Fibroblast of the aortic adventitia (primary cell): ENCODE measurements at places on chromosomes 6 and 20. TPM values are rescaled to one million over a fixed set of nuclear protein-coding genes. Genes with fewer than 3 reads are reported as not detected.

- no peak for DNase-seq
These were observed 86.9 kb downstream of the RAMACL start for GRCh38 chr6:166499350-166500163.

- no peak for DNase-seq
These were observed 35.9 kb downstream of the ANKRD60 start for GRCh38 chr20:58192567-58192966.

DNA sequence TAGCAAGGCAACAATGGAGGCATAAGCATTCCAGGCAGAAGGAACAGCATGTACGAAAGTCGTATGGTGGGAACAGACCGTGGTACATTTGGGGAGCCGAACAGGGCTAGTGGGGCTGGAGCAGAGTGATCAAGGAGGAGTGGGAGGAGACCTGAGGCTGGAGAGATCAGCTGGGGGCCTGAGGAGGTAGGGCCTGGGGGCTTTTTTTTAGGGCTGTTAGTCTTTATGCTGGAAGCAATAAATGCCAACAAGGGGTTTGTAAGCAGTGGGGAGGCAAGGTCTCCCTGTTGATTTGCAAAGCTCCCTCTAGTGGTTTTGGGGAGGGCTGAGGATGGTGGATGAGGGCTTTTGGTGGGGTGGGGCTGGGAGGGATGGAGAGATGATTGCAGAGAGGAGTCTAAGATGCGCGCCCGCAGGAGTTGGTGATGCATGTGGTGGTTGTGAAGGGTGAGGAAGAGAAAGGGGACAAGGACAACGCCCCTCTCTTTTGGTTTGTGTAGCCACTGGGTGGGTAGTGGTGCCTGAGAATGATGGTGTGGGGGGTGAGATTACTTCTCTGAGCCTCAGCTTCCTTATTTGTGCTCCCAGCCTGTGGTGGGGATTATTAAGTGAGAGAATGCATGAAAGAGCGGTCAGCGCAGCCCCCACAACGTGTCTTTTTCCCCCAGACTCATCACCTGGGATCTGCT is 74.1 kb upstream of the TOX2 start:
- DNase-seq: peak; percentile 13

DNA sequence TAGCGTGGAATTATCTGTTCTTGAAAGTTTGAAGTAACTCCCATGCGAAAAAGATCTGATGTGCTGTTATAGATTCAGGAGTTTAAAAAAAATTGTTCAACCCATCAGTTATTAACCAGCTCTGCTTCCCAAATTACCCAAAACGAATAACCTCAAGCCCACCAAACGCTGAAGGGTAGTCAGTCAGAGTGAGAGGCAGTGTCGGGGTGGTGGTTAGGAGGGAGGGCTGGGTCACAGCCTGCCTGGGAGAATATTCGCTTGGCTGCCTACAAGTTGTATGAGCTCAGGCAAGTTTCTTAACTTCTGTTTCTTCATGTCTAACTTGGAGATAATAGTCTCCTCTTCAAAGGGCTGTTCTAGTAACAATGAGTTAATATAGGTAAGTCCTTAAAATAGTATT is 114.6 kb downstream of the JPH2 start:
- DNase-seq: no peak

Gene EBF4
- total RNA-seq: 0.09 and 2.6 TPM in 2 replicates

DNA sequence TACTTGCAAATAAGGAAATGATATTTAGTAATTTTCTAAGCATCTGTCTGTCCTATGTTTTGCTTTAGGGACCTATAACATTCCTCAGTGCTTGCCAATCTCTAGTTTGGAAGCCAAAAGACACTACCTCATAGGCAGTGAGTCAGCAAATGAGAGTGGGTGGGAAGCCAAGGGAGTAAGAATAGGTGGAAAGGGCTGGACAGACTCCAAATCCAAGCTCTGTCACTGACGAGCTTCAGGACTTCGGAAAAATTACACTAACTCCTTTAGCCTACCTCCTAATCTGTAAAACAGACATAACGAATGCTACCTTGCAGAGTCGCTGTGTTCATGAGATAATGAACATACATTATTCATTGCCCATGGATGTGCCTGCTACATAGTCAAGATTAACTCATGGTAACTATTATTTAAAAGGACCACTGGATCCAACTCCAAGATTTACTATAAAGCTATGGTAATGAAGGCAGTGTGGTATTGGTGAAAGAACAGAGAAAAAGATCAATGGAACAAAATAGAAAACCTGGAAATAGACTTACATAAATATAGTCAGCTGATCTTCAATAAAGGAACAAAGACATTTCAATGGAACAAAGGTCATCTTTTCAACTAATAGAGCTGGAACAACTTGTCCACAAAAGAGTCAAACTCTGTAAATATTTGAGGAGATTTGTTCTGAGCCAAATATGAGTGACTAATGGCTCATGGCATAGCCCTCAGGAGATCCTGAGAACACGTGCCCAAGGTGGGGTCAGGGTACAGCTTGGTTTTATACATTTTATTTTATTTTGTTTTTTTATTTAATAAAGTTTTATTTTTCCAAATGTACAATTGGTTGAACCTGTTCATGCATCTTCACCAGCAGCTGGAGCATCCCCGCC is 64.1 kb downstream of the FAM50B start:
- peak; percentile 100 for DNase-seq

Gene LGSN
- total RNA-seq: not detected in 2 replicates

DNA sequence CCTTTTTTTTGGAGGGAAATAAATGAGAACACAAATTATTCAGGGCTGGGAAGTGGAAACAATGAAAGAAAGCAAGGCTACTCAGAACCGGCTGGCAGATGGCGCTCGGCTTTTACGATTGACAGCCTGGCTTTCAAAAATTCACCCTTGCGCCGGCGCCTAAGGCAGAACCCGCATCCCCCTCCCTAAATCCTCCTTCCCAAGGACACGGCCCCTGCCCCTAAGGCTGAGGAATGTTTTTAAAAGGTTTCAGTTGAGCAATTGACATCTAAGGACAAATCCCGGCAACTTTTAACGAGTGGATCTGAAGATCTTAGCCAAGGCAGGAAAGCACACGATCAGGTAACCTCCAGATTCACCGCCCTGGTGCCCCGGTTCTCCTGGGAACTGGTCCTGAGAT is 16.3 kb downstream of the GNAS start:
- no peak for DNase-seq

- DNase-seq: no peak
These were observed 98.8 kb downstream of the SLC35B3 start for GRCh38 chr6:8336406-8337057.

Gene TSHZ2
- 6.9 and 48.9 TPM in 2 replicates for total RNA-seq

DNA sequence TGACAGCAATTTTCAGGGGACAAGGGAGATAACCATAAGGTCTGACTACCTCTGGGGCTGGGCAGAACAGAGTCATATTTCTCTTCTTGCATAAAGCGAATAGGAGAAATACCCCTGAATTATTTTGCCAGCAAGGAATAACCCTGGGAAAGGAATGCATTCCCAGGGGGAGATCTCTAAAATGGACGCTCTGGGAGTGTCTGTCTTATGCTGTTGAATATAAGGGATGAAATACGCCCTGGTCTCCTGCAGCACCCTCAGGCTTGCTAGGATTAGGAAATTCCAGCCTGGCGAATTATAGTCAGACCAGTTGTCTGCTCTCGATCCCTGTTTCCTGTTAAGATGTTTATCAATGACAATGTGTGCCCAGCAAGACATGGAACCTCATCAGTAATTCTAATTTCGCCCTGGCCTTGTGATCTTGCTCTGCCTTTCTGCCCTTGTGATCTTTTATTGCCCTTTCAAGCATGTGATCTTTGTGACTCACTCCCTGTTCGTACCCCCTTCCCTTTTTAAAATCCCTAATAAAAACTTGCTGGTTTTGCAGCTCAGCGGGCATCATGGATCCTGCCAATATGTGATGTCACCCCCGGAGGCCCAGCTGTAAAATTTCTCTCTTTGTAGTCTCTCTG is 221.6 kb upstream of the HS3ST5 start:
- DNase-seq: no peak

DNA sequence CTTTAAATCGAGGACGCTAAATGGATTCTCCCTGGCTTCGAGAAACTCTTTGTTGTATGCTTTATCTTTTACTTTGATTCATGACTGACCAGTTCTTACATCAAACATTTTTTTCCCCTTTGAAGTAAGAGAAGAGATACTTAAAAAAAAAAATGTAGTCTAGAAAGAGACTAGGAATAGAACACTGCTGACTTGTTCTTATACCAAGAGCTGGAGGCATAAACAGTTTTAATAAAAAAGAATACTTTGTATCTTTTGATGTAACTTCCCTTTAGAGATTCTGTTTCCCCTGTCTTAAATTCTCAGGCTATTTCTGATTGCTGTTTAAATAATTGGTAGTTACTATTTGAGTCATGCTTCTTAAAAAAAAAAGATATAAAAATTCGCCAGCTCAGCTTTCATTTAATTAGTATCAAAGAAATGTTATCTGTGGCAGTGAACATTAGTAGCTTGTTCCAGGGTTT is 4.8 kb downstream of the ASXL1 start:
- peak; percentile 28 for DNase-seq

DNA sequence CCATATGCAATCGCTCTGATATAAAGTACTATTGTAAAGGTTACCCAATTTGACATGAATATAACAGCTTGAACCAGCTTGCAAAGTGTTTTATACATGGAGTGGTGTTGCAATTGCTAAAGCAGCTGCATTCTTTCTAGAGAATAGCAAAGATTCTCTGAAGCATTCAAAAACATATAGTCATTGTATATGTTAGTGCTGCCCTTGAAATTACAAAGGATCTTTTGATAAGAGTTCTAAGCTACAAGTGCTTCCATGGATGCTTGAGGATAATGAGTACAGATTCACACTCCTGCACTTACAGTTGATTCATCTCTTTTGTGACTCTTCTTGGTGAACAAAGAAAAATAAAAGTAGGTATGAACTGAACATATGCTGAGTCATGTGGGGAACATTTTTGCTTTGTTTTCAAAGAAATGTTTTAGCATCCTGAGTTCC is 175.7 kb downstream of the ALDH8A1 start:
- peak; percentile 78 for DNase-seq

- peak; percentile 2 for DNase-seq
These were observed 79.4 kb downstream of the HMGCLL1 start for GRCh38 chr6:55499591-55499990.

Gene ENPP1
- total RNA-seq: 5.6 and 7.4 TPM in 2 replicates

Gene SDCBP2
- total RNA-seq: 1.4 and 2.3 TPM in 2 replicates

Gene CLIC5
- 1.1 TPM in 1 of 2 replicates, not detected in the other for total RNA-seq

Gene RSPO3
- total RNA-seq: 2.5 and 7.9 TPM in 2 replicates

- no peak for DNase-seq
These were observed 40.2 kb downstream of the E2F3 start for GRCh38 chr6:20441921-20442320.

Gene PPP1R16B
- total RNA-seq: 0.09 and 0.33 TPM in 2 replicates

DNA sequence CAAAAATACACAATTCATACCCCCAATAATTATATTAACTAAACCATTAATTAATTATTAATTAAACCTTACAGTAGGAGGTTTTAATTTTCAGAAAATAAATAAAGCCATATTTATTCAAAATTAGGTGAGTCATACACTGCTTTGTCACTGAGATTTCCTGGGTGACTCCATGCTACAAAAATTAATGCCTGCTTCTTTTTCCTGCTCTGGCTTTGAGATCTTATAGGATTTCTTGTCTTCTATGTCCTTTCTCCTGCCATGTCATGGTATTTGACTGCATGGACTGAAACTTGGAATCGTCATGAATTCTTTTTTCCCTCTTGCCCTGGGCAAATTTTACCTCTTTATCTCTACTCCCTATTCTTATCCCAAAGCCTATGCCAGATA is 133.2 kb downstream of the PHACTR1 start:
- DNase-seq: no peak

GRCh38 chr20:1876217-1876921 is 18.8 kb upstream of the SIRPA start:
- DNase-seq: no peak

GRCh38 chr20:24984961-24985640 is 7.5 kb downstream of the APMAP start:
- DNase-seq: no peak

DNA sequence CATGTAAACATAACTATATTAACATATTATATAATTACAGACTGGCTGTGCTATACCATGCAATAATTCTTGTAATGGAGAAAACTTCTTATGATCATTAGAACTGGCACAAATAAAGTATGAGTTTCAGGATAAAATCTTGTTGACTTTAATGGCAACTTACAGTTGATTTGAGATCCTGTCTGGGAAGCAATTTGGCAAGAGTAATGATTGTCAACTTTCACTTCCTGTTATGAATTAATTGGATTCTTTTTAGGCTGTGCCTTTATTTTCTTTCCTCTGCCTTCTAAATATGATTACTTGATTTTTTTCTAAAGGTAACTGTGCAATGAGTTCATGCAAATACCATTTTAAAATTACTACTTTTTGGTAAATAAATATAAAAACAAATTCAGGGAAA is 158.1 kb upstream of the B3GAT2 start:
- DNase-seq: no peak

- DNase-seq: no peak
These were observed 13.6 kb downstream of the TNXB start for GRCh38 chr6:32095338-32096086.

- DNase-seq: no peak
These were observed 3.6 kb downstream of the BTBD3 start for GRCh38 chr20:11921321-11921720.

DNA sequence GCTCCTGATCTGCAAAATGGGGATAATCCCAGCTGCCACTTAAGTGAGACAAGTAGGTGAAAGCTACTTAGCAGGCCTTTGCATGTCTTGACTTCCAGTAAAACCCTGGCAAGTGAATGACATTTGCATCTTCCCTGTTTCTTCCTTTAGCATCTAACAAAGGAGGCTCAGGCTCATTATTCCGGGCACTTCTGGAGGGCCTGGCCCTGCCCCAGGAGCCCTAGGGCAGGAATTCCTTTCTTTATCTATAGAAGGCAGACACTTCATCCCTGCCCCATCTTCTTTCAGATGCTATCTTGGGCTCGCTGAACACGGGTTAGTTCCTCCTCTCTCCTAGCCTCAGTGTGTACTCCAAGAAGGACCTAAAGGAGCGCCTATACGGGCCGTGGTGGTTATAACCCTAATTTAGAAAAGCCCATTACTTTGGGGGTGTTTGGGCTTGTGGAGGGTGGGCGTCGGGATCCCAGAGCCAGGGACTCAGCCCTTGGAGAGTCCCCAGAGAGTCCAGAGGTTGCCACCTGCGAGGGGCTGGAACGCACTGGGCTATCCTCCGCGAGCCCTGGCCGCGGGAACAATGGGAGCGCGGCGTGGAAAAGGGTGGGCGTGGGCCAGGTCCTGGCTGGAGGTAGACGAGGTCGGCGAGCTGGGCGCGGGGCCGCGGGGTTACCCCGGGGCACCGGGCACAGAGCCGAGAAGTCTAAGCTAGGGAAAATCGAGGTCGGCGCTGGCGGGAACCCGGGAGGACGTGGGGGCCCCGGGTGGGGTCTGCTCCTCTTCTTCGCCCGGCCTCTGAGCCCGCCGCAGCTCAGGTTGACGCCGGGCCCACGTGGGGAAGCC is 62.8 kb upstream of the EPB41L1 start:
- no peak for DNase-seq

GRCh38 chr20:36628076-36628475 is 17.9 kb downstream of the SLA2 start:
- no peak for DNase-seq
